ENCODE measurements at places on chromosomes 1 and 21.

GRCh38 chr1:39344394-39345154 lies 140.1 kb downstream of the MACF1 start:
- DNase-seq: no peak

DNA sequence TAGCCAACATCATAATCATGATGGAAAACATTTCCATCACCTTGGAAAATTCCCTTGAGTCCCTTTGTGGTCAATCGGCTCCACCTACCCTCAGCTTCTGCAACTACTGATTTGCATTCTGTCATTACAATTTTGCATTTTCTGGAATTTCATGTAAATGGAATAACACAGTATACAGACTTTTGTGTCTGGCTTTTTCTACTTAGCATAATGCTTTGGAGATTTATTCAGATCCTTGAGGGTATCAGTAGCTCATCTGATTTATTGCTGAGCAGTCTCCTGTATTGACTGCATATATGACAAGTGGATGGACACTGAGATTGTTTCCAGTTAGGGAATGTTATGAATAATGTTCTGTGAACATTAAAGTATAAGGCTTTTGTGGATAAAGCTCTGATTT lies 358.3 kb downstream of the USP25 start:
- no peak for DNase-seq

DNA sequence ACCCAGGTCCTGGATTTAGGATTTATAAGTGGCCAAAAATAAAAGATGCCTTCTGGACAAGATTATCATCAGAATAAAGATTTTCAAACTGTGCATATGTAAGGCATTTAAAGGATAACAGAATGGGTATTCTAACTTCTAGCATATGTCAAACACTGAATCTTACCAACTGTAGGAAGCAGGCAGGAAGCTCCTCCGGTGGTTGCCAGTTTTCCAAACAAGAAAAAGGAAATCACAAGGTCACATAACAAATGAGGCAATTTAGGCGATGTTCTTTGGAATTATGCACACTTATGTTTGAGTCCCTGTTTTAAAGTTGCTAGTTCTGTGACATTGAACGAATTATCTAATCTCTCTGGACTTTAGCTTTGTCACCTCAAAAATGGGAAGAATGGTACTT lies 48.9 kb downstream of the ATP6V1G3 start:
- no peak for DNase-seq

- DNase-seq: no peak
Measured at GRCh38 chr1:43540653-43541071, 10.0 kb downstream of the PTPRF start.

- no peak for DNase-seq
Measured at GRCh38 chr1:53708687-53709086, 30.3 kb downstream of the GLIS1 start.

DNA sequence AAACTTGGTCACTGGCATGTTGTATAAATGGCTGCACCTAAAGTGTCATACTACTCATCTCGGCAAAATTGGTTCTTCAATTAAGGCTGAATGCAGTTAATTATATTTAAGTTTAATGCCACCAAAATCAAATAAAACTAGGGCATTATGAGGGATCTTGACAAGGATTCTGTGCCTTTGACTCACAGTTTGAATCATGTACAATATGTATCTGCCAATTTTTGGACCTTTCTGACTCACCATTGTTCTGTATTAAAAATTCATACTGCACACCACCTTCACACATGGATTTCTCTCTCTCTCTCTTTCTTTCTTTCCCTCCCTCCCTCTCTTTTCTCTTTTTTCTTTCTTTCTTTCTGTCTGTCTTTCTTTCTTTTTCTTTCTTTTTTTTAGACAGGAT lies 14.1 kb upstream of the STXBP3 start:
- no peak for DNase-seq

DNA sequence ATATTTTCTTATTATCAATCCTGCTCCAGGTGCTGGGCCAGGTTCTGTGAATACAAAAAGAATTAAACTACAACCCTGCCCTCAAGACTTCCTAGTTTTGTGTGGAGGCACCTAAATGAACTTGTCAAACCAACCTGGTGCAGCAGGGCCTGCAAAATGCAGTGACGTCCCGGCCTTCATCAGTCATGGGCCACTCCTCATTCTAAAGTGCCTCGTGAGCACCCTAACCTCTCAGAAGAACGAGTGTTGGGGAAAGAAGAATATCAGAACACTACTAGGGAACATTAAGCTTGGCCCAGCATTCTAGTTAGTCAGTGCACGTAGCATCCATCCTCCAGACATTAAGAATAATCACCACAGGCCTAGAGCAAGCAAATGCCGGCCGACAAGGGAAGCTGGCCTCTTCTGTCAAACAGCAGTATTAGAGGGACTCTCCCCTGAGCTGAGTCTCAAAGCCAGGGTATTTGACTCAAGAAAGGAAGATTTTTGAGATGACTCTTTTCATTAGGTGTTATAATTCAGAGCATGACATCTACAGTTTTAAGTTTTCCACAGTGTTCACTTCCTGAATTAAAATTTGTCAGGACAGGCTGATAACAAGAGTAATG lies 137.9 kb downstream of the SLC45A1 start:
- no peak for DNase-seq

DNA sequence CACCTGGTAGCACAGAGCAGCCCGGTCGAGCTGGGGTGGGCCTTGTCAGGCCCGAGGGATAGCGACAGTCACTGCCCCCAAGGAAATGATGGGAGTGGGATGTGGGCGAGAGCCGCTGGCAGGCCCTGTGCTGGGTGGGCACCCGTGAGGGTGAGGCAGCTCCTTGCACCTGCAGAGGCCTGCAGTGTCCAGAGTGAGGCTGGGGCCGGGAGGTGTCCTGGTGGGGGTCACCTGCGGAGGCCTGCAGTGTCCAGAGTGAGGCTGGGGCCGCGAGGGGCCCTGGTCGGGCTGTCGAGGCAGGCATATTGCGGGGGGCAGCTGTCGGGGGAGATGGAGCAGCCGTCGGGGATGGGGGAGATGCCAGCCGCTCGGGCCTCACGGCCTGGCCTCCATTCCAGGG lies 49.5 kb downstream of the SLC19A1 start:
- DNase-seq: no peak

DNA sequence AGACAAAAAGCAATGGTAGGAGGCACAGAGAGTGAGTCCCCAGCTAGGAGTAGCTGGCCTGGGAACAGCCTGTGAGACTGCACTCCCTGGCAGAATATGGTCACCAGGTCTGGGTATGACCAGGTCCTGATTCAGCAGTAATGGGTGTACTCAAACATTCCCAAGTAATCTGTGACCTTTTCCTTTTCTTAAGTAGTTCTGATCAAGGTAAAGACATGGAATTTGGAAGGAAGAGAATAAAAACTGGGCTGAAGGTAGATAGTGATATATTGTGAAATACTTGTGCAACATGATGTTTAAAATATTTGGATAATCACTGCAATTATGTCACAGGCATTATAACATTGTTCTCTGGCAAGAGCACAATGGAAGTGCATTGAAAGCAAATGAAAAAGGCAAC lies 147.2 kb upstream of the DPYD start:
- no peak for DNase-seq

DNA sequence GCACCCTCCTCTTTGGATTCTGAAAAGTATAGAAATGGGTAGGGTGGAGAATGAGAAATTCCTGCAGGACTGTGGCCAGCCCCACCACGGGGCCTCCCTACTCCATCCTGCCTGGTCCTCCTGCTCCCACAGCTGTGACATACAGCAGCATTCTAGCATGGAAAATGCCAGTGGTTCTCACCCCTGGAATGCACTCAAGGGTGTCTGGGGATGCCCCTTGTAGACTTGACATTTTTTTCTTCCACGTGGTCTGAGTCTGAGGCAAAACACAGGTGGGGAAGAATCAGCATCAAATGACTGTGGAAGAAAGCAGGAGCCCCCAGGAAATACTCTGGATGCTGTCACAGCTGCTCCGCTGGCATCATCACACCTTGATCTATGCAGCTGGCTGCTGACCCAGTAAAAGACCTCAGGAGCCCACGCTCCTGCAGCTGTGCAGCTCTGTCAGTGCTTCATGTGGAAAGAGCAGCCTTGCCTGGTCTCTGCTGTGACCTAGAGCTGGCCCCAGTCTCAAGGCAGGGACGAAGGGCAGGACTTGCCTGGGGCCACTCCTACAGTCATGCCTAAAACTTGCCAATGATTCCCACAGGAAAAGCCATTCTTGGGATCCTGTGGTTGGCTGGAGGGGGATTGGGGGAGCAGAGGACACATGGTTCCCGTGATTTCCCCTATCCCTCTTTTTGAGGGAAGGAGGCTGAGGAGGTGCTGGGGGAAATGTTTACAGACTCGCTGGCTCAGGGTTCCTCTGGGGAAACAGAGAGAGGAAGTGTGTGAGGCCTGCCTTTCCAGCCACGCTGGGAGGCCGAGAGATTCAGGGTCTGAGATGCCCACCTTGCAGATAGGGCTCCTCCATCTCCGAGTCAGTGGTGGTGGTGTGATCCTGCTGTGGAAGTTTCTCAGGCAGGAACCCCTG lies 10.8 kb upstream of the A3GALT2 start:
- DNase-seq: no peak

DNA sequence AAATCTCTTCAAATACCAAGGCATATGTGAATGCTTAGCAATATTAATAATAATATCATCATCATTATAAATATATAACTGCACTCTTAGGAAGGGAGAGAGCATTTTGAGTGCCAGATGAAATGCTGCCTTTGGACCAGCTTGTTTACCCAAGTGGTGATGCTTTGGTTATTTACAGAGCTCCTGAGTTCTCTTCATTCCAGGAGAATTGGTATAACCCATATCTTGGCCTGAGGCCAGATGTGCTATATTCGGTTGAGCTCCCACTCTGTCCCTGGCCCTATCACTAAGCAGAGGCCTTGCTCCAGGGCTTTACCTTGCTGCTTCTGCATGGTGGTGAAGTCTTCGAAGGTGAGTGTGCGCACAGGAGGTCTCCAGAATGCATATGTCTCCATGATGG lies 89.4 kb downstream of the TBX15 start:
- DNase-seq: no peak

DNA sequence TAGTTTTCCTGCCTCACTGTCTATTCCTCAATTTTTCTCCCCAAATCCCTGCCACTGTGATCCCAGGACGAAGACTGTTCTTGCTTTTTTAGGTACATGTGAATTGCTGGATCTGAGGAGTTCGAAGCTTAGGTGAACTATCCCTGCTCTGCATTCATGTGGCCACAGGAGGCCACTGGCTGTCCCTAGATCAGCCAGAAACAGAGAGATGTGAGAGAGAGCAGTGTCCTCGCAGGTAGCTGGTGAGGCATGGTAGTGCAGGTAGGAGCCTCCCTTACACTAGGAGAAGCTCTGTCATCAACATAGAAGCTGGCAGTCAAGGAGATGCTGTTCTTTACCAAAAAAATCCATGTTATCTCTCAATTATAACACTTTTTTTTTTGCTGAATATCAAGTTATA lies 71.5 kb downstream of the USP24 start:
- DNase-seq: peak; percentile 25

GRCh38 chr1:201084295-201084694 lies 27.9 kb downstream of the CACNA1S start:
- no peak for DNase-seq

DNA sequence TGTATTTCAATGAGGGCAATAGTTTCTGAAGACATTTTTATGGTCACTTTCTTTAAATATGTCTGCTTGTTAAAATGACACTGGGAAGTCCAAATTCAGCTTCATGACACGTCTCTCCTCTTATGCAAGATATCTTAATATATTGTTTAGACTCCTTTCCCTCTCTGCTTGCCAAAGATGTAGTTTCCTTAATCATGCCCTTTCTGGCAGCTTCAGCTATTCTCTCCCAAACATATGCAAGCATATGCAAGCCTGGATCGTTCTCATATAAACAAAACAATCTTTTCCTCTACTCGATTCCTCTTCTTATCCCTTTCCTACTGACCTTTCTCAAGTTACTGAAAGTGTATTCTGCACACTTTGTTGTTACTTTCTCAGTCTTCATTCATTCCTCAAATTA lies 372.2 kb downstream of the PTBP2 start:
- DNase-seq: no peak

GRCh38 chr1:55062801-55063576 lies 23.6 kb downstream of the PCSK9 start:
- no peak for DNase-seq

- no peak for DNase-seq
Measured at GRCh38 chr1:231931146-231931545, 304.6 kb downstream of the DISC1 start.

- DNase-seq: no peak
Measured at GRCh38 chr1:110643879-110644472, 30.8 kb downstream of the KCNA3 start.

GRCh38 chr1:5811419-5811818 lies 180.8 kb downstream of the NPHP4 start:
- DNase-seq: no peak

- peak; percentile 75 for DNase-seq
Measured at GRCh38 chr1:168439456-168440375, 104.1 kb downstream of the XCL2 start.

- no peak for DNase-seq
Measured at GRCh38 chr1:225428881-225429455, 1.1 kb upstream of the LBR start.

DNA sequence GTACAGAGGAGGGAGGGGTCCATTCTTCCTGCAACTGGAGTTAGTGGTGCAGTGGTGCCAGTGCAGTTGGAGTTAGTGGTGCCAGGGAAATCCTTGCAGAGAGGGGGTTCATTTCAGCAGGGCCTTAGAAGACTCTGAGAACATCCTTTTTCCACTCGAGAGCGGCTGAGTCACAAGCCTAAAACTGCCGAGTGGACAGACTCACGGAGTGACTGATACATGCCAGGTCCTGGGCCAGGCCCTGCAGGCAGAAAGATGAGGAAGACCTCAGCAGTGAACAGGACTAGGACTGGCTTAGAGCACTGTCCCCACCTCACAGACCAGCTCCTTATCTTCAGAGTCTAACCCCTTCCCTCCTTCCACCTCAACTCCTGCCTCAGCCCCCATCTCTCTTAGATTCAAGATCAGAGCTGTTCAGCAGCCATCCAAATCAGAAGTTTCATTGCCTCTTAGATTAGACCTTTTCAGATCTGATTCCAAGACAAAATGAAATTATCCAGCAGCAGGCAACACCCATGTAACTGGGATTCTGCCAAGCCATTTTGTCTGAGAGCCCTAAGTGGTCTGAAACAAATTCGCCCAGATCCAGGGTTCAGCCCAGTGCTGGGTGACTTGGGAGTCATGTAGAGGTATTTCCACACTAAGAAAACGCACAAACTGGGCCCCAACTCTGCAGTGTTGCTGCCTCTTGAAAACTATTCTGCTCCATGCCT lies 12.7 kb upstream of the IKBKE start:
- no peak for DNase-seq

- no peak for DNase-seq
Measured at GRCh38 chr1:238214449-238214848, 323.7 kb upstream of the ZP4 start.

GRCh38 chr1:205315008-205315618 lies 6.4 kb downstream of the NUAK2 start:
- DNase-seq: no peak

DNA sequence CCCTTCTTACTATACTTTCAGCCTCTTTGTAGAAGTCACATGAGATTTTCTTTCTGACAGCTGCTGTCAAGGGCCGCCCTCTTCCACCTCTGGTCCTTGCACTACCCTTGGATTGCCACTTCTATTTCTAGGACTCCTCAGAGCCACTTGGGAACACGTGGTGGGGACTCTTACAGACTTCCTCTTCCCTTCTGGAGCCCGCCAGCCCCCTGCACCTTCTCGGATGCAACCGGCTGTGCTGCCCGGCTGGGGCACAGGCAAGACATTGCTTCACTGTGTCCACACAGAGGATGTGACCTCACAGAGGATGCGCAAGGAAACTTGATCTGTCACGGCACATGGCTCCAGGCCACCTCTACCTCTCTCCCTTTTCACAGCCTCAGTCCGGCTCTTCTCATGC lies 2.4 kb upstream of the IKBKE start:
- no peak for DNase-seq

- DNase-seq: no peak
Measured at GRCh38 chr1:12049616-12050015, 13.5 kb upstream of the TNFRSF8 start.

All from T-helper 1 cell (primary cell).